AG08395 (cell line): ENCODE measurements at places on chromosomes 16 and 17.

GRCh38 chr16:77558786-77559185 is 124.0 kb upstream of the ADAMTS18 start:
- DNase-seq, result no peak

GRCh38 chr16:29898804-29899515 is 390 bp downstream of the SEZ6L2 start:
- peak; percentile 48 for DNase-seq

DNA sequence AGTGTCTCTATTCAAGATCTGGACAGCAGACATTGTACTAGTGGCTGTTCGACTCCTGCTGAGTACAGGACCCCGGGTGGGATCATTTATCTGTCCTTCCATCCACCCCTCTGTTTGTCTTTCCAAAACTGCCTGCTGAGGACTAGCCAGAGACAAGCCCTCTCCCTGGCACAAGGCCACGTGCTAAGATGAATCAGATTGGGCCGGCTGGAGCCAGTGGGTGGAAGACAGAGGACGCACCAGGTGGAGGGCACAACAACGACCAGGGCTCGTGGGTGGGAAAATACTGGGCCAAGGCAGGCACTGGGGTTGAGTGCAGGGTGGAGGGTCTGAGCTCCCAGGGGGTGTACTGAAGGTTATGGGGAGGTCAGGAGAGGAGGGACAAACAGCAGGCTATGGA is 1.4 kb upstream of the CA7 start:
- no peak for DNase-seq

GRCh38 chr16:27318392-27319256 is 4.8 kb downstream of the IL4R start:
- no peak for DNase-seq

GRCh38 chr17:31472137-31472536 is 80.7 kb downstream of the RAB11FIP4 start:
- DNase-seq, result no peak
